NCI-H2171 treated with DMSO at 0.1 percent for 48 hours (cell line): ENCODE measurements at places on chromosomes 7 and 10.

DNA sequence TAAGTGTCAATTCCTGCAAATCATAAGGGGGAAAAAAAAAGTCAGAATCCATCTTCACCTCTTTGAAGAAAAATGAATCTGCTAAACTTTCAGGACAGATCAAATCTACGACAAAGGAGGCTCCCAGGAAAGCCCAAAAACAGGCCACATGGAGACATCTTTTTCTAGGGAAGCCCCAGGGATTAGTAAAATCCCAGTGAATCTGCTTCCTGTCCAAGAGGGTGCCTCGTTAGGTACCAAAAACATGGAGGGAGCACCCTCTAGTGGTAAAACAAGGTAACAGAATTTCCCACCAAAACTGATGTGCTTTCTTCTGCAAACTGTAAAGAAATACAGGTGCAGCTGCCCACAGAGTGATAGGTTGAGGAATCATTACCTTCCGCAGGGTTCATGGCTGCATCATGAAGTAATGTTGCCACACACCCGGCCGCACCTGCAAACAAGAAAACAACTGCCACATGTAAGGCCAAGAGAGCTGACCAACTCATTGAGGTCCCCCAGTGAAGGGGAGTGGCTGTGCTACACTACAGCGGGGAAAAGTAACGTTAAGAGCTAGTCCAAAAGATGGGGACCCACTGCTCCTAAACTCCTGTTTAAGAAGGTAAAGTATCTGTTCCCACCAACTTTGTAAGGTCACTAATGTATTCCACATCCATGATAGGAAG lies 7.9 kb downstream of the SLC25A28 start:
- DNase-seq = peak; percentile 56

DNA sequence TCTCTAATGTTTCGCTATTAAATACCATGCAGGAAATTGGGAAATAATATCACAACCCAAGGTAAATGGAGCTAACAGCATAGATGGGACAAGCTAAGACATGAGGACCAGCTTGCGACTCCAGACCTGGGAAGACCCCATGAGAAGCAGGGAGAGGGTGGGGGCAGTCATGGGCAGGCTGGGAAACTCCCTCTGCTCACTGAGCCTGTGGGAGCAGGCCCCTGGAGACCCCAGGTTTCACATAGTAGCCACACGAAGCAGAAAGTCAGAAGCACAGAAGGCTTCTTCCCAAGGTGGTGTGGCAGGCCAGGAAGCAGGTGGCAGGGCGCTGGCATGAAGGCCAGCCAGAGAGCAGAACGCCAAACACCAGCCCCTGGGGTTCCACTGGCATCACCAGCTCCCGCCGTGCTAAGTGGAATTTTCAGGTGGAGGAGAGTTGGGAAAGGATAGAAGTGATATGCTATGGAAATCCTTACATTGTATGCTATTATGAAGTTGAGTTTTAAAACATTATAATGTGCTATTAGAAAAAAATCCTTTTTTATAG lies 99.9 kb upstream of the RNF32 start:
- no peak for DNase-seq

GRCh38 chr7:88337572-88337971 lies 30.9 kb upstream of the STEAP4 start:
- DNase-seq = no peak

DNA sequence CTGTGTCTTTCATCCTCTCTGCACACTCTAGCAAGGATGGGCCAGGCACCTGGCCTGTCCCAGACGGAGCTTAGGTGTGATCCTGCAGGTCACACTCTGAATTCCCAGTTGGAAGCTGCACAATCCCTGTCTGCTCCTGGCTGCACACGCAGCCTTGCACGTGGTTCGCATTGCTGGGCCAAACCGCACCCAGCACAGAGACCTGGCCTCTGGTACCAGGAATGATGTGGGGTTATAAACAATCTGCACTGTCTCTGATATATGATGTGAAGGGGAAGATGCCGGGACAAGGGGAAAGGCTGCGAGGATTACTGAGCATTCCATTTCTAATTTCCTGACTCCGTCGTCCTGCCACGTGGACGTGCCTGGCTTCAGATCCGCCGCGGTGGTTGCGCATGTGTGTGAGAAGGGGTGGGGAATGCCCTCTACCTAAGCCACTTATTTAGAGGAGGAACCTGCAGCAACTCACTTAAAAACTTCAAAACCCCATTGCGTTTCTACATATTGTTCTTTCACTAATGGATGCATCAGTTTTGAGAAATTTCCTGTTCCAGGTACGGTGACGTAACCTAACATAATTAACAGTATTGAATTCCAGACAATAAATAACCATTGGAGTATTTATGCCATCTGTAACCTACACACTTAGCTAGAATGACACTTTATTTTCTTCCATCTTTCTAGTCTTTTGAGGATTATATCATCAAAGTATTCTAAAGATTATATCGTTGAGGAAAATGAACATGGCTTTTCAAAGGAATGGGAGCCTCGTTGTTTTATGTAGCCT lies 559.7 kb upstream of the MGMT start:
- DNase-seq = no peak

DNA sequence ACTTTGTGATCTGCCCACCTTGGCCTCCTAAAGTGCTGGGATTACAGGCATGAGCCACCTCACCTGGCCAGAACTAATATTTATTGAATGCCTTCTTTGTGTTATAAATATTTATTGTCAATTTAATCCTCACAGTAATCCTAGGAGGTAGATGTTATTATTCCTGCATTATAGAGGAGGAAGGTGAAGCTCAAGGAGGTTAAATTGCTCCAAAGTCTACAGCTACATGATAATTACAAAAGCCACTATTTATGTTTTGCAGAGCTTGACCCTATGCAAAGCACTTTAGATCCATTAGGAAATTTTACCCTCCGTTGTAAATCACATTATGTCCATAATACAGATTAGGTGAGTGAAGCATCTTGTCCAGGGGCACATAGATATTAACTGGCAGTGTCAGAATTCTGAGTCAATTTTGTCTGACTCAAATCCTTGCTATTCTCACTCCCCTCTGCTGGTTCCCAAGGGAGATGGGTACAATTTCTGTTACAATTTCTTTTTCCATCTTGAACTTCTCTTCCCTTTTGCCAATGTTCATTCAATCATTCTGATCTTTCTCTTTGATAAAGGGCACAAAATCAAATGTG lies 25.7 kb upstream of the CDK14 start:
- DNase-seq = no peak

GRCh38 chr7:83832009-83832408 lies 183.1 kb upstream of the SEMA3E start:
- no peak for DNase-seq

- DNase-seq = peak; percentile 22
Measured at GRCh38 chr7:7921830-7922229, 46.8 kb upstream of the GLCCI1 start.

- DNase-seq = no peak
Measured at GRCh38 chr7:119959811-119960210, 313.2 kb upstream of the KCND2 start.

- DNase-seq = no peak
Measured at GRCh38 chr10:13788320-13788600, 201.5 kb downstream of the PRPF18 start.

- peak; percentile 57 for DNase-seq
Measured at GRCh38 chr7:28572321-28573058, 160.2 kb downstream of the CREB5 start.

- no peak for DNase-seq
Measured at GRCh38 chr7:29482056-29482455, 81.6 kb upstream of the PRR15 start.

DNA sequence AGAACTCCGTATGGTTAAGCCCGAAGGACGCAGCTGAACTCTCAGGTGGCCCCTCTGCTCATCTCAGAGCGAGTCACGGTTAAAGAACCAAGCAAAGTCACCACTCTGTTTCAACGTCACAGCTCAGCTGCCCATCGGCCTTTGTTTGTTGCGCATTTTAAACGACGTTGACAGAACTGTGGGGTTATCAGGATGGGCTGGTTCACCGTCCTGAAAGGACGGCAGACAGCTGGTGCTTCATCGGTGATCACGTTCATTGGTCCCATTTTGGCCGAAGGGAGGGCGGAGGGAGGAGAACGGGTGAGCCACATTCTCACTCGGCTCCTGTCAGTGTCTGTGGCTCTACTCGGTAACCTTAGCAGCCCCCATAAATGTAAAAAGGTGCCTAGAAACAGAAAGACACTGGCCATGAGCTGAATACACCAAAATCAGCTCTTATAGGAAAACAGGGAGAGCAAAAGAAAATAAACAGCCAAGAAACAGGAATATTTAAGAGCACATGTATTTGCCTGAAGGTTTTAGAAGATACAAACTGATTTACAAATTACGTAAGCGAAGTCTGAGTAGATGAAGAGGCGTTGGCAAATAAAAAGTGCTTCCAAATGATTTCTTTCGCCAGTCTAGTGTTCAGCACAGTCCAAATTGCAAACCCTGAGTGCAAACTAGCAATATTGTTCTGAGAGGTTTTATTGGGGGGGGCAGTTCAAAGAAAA lies 8.4 kb downstream of the PRKAG2 start:
- no peak for DNase-seq

DNA sequence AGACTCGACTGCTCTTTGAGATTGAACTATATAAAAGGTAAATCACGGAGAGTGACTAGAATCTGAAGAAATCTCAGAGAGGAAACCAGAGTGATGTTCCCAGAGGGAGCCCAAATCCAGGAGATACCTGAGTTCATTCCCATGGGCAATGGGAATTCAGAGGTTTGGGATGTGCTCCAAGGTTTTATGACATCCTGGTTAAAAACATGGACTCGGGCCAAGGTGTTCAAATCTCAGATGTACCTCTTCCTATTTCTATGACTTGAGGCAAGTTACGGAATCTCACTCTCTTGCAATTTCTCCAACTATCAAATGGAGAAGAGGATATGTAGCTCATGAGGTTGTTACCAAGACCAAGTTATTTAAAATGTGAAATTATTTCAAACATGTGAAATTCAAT lies 54.5 kb upstream of the RAB18 start:
- DNase-seq = no peak

GRCh38 chr7:30865821-30866220 lies 45.8 kb upstream of the AQP1 start:
- DNase-seq = no peak

DNA sequence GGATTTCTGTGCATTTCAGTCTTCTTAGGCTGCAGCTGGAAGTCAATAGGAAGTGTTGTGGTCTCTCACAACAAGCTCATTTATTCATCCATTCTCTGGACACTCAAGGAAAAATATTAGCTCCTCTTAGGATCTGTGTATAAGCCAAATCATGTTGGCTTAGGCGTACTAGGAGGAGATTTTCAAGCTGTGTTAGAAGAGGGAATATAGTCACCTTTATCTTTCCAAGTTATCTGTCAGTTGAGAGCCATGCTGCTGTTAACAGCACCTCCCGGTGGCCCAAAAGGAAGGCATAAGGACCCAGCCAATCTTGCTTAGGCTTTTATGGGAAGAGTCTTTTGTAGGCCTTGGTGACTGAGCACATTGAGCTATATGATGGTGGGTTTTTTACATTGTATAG lies 220.0 kb downstream of the LRMDA start:
- no peak for DNase-seq

DNA sequence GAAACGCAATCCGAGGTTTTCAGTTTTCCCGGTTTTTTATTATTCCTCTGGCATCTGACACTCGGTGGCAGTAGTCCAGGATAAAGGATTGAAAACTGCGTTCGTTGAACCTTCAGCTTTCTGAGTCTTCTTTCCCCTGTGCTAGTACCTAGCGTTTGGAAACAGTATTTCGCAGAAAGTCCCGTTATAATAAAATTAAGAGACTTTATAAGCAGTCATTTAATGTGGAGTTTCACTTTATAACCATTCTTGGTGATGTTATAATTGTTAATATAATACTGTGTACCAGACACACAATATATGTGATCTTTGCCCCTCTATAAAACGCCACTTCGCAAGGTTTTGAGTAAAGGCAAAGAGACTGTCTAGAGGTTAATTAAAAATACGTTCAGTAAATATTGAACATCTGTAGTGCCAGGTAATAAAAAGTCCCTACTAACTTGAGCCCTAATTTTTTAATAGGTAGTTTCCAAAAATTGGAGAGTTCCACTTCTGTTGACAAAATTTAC lies 874 bp downstream of the CISD1 start:
- no peak for DNase-seq

GRCh38 chr10:77090381-77091356 lies 546.9 kb downstream of the KCNMA1 start:
- DNase-seq = peak; percentile 83
